NCI-H226 (cell line): ENCODE measurements at places on chromosomes 6 and 20.

- no peak for DNase-seq
Observed at GRCh38 chr6:124054034-124054433, 250.4 kb downstream of the NKAIN2 start.

- no peak for DNase-seq
Observed at GRCh38 chr6:35668096-35668495, 20.6 kb downstream of the FKBP5 start.

GRCh38 chr20:32638848-32639247, 34.9 kb downstream of the C20orf203 start:
- no peak for DNase-seq

GRCh38 chr6:24214984-24215383, 89.0 kb downstream of the NRSN1 start:
- DNase-seq, result no peak

DNA sequence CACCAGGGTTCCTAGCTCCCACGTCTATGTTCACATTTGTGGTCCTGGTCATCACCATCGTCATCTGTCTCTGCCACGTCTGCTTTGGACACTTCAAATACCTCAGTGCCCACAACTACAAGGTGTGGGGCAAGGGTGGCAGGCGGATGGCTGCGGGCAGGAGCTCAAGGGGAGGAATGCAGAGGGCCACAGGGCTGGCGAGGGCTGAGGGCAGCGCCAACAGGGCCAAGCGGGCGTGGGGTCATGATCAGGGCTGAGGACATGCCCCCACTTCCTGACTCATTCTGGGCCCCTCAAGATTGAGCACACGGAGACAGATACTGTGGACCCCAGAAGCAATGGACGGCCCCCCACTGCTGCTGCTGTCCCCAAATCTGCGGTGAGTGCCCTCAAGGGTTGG, 4.6 kb upstream of the CAPN11 start:
- no peak for DNase-seq

DNA sequence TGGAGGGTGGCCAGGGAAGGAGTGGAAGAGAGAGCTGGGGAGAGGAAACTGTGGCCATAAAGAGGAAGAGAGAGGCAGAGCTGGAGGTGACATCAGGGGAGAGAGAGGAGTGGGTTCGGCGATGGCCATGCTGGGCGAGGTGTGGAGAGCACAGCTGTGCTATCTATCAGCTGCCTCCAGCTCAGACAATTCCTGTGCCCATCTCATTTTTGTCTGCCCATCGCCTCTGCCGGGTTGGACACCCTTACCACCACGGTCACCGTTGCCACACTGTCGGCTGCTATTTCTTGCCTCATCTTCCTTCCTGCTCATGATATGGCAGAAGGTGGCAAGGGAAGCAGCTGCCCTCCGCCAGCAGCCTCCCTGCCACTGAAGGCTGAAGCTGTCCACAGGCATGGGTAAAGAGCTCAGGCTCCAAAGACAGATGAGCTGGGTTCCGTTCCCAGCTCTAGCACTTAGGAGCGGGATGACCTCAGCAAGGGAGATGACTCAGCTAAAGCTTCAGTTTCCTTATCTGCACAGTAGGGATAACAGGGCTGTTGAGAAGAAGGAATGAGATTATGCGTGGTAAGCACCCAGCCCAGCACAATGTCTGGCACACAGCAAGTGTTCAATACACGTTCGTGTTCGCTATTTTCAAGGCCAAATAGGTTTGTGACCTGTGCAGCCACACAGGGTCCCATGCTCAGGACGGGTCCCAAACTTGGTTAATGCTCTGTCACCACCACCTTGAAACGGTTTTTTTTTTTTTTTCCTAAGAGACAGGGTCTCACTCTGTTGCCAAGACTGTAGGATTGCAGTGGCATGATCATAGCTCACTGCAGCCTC, 21.9 kb upstream of the TAF8 start:
- peak; percentile 92 for DNase-seq

DNA sequence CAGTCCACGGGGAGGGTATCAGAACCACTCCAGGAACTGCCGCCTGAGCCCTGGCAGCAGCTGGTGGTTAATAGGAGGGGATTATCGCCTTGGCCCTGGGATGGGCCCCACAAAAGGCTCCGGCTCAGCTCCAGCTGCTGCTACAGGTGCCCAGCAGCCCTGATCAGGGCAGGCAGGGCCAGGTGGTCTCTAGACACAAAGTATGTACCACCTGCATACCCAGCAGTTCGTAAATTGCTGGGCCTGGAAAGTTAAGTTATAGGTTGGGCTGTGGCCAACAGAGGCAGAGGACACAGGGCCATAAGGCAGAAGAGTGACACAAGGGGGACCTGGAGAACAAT, 35.1 kb downstream of the RRBP1 start:
- no peak for DNase-seq

- DNase-seq, result peak; percentile 85
Observed at GRCh38 chr6:150865406-150866146, at the start of gene MTHFD1L. Gene MTHFD1L (plus strand): TSS chr6:150865702. CDS start chr6:150865823, 121 bp downstream.

- no peak for DNase-seq
Observed at GRCh38 chr6:50637267-50637666, 76.1 kb upstream of the TFAP2D start.

DNA sequence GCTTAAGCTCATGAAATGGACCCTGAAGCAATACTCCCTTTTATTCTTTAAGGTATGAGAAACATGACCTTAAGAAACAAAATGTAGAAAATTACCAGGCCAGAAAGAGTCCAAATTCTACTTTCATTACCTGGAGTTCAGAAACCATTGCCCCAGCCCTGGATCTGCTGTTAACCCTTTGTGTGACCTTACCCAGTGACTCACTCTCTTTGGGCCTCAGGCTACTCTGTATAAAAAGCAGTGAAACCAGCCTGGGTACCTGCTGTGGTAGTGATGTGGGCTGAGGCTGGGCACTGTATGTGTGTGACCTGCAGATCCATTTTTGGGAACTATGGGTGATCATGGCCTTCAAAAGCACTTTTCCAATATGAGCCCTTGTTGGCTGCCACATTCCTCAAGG, 47.2 kb downstream of the SLC9A8 start:
- DNase-seq, result no peak

DNA sequence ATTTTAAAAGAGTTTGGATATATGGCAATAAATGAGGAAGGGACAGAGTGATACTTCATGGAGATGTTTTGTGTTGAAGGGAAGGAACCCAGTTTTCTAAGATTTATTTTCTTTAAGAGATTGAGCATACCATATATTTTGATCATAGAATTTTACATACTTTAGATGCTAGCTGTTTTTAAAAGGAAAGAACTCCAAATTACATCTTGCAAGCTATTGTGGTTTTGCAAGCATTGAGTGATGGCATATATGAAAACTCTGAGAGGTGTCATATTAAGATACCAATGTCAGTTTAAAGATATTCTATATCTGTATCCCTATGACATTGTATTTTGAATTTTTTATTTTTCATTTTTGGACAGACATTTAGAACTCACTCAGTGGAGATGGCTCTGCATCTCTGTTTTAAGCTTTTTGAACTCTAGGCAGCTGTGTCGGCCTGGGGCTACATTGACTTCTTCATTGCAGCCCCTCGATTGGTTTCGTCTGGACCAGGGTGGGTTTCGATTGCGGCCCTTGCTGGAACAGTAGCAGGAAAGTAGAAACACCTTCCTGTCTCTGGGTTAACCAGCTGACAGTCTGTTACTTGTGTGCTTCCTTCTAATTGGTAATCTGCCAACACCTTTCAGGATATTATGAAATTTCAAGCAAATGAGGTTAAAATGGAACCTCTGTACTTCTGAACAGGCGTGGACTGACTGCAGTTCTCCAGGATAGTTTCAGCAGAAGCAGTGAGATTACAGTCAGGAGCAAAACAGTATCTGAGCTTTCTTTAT, 14.0 kb downstream of the IGF2R start:
- peak; percentile 46 for DNase-seq

- DNase-seq, result no peak
Observed at GRCh38 chr6:113873043-113873667, 16.0 kb downstream of the MARCKS start.

DNA sequence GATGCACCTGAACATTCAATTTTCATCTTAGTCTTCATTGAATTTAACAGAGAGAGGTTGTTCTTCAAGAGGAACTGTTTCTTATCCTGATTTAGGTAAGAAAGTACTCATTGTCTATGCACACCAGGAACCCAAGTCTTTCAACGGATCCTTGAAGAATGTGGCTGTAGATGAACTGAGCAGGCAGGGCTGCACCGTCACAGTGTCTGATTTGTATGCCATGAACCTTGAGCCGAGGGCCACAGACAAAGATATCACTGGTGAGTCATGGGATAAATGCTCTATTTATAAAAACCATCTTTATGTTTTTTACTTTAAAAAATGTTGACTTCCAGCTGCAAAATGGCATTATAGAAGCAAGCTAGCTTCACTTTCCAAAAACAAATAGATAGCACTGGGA, 10.2 kb downstream of the NQO2 start:
- no peak for DNase-seq

DNA sequence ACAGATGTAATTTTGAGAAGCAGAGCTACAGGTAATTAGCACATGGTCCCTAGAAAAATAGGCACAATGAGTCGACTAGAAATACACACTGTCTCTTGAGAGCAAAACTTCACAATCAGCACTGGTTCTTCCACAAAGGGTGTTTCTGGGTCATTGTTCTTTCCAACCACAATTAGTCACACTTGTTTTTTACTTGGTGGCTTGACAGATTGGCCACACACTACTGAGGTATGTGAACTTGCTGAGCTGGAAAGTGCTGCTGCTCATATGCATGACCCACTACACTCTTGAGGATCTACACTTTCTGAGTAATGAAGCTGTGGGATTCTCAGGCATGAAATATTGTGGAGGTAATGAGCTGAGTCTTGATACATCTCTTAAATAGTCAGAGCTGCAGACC, 347.7 kb downstream of the BCKDHB start:
- peak; percentile 53 for DNase-seq

- DNase-seq, result no peak
Observed at GRCh38 chr6:11738661-11739375, 39.8 kb downstream of the ADTRP start.

- no peak for DNase-seq
Observed at GRCh38 chr6:41763470-41763869, 16.2 kb downstream of the FRS3 start.

- DNase-seq, result no peak
Observed at GRCh38 chr6:49806145-49806544, 19.1 kb upstream of the PGK2 start.

DNA sequence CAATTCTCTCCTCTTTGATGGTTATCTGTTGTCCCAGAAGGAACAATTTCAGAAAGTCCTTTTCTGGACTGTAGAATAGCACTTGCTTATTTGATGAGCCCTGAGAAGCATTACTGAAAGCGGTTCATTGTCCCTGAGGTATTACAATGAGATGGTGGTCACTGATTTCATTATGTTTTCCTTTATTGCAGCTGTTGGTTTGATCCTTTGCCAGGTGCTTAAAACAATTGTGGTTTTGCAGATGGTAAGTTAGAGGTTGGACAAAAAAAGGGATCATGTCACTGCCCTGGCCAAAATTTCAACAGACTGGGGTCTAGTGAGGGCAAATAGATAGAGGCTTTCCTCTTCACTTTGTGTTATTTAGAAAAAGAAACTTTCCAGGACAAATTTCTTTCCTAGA, 61.9 kb downstream of the ESR1 start:
- no peak for DNase-seq

DNA sequence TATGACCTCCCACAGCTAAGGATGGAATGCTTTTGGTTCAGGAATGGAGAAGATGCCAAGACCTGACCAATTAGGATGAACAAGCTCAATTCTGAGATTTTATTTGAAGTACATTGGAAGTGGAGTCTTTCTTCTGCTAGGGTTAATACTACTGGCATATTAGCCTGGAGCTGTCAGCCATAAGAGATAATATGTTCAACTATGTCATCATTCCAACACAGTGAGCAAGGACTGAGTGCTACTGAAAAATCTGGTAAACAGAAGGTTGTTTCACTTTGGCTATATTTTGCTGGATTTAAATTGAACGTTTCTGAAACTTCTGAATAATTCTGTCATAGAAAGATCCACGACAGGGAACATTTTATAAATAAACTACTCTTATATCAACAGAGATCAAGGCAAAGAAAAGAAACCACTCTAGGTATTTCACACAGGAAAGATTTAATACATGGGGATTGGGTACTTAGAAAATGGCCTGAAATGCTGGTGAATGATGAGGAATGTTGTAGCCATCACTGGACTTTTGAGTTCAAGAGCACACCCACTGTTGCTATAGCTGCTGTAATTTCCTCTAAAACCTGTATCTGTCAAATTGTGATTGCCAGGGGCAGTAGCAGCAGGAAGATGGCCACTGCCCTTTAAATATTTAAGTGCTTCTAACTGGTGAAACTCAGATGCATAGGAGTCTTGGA, 200.5 kb downstream of the PLCB4 start:
- peak; percentile 5 for DNase-seq

DNA sequence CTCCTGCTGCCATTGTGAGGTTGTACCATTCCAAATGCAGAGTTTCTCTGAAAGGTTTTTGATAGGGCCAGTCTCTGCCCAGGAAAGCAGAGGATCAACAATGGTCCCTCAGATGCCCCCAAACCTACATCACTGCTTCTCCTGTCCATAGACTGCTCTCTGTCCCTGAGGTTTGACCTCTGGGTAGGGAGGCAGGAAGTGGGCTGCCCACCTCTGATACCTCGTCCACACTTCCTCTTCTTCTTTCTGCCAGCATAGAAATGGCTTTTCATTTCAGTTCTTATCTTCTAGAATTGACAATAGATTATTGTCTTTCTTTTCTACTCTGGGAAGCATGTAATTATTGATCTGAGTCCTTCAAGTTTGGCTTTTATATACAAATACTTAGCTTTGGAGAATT, 170.6 kb downstream of the TRMT11 start:
- DNase-seq, result no peak

DNA sequence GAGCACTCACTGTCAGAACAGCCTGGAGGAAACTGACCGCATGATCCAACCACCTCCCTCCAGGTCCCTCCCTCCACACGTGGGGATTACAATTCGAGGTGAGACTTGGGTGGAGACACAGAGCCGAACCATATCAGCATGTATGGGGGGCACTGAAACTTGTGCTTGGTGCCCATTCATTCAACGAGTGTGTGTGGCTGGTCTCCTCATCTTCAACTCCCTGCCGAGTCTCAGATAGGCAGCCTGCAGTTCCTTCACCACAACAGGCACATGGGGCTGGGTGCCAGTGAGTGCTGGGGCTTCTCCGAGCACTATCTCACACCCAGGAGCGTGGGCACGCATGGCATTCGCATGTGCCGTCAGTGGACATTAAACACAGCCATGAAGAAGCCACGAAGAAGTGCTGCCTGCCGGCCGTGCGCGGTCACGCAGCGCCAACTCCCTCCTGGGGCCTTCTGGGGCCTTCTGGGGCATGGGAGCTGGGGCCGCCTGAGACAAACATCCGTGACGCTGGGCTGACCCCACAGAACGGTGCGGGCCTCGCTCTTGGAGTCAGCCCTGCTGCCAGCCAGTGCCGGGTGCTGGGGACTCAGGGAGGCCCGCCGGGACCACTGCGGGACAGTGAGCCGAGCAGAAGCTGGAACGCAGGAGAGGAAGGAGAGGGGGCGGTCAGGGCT, 714 bp upstream of the RTEL1 start:
- no peak for DNase-seq

GRCh38 chr20:53032478-53032932, 60.3 kb downstream of the TSHZ2 start:
- no peak for DNase-seq

GRCh38 chr20:37907677-37908401, 4.9 kb downstream of the VSTM2L start:
- DNase-seq, result peak; percentile 76

GRCh38 chr20:43903953-43904826, 10.5 kb upstream of the TOX2 start:
- DNase-seq, result no peak

- DNase-seq, result no peak
Observed at GRCh38 chr20:56217829-56218228, 30.7 kb upstream of the MC3R start.

- DNase-seq, result no peak
Observed at GRCh38 chr20:5488823-5489222, 172.1 kb upstream of the PROKR2 start.

GRCh38 chr6:161058741-161059140, 67.2 kb downstream of the MAP3K4 start:
- no peak for DNase-seq
